ENCODE measurements at places on chromosomes 16 and 17.
A peak's percentile ranks its signal among the peaks of the same experiment; 100 is the strongest.

DNA sequence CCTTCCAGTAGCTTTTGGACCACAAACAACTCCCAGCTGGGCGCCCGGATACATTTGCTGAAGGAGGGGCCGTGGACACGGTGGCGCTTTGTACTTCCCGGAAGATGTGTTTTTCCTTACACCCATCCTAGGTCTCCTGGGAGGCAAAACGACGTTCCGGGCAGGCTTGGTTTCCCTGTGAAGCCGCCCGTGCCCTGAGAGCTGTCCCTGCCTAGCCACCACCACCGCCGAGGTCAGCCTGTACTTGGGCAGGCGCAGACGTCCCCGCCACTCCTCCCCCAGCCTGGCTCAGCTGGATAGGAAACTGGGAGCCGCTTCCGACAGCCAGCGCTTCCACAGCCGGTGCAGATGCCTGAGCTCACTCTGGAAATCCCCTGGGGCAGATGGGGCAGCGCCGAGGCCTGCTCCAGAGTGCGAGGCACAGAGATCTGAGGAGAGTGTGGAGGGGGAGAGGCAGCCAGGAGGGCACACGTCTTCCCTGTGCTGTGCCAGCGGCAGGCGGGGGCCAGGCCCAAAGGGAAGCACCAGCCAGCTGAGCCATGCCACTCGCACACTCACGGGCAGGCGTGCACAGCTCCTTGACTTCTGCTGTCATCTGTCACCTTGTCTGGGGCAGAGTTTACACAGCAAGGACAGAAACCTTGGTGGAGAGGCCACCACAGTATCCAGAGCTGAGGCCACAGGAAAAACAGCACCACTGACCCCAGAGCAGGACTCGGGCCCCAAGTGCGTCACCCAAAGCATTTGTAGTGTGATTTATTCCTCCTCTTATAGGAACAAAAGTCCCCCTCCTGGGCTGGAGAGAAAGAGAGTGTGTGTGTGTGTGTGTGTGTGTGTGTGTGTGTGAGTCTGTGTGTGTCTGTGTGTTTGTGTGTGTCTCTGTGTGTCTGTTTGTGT, 3.0 kb downstream of the RHBDF2 start:
- DNase-seq, result no peak

- DNase-seq, result peak; percentile 6
Measured at GRCh38 chr17:11986942-11987329, 10.3 kb downstream of the ZNF18 start.

- DNase-seq, result no peak
Measured at GRCh38 chr17:77558846-77559626, 399.5 kb upstream of the TNRC6C start.

GRCh38 chr16:81190667-81191066, 47.8 kb upstream of the BCO1 start:
- no peak for DNase-seq

DNA sequence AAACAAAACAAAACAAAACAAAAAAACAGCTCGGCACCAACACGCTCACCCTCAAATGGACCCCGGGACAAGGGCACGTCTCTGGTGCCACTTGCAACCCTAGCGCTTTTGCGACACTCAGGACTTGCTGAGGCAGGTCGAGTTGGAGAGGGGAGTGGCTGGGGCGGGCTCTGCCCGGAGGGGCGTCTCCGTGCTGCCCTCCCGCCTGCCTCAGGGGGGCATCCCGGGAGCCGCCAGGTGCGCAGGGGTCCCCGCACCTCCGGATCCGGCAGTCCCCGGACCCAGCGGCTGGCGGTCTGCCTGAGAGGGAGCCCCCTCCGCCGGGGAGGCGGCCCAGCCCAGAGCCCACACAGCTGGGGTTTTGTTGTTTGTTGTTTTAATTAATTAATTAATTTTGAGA, at the start of gene SLC52A1:
Gene SLC52A1 (minus strand): TSS at position 112 of the 400 bp plus-strand sequence. CDS start 820 bp downstream, outside the sequence.
- no peak for DNase-seq

- DNase-seq, result no peak
Measured at GRCh38 chr16:5042574-5043171, 8.9 kb upstream of the NAGPA start.

GRCh38 chr16:23836404-23837311, 875 bp downstream of the PRKCB start:
- peak; percentile 48 for DNase-seq

DNA sequence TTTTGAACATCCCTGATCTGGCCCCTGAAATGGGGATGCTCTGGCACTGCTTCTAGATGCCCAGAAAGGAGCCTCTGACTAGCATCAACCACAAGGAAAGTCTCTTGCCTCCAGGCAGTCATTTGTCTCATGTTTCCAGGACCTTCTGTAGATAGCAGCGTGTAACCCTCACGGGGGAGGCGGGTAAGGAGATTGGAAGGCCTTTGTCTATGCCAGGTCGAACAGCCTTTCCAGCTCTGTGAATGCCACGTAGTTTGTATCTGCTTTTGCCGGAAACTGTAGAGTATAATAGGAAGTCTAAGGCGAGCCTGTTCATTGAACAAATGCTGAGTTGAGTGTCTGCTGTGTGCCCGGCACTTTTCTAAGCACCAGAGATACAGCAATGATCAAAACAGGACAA, 43.9 kb upstream of the AQP8 start:
- DNase-seq, result no peak

DNA sequence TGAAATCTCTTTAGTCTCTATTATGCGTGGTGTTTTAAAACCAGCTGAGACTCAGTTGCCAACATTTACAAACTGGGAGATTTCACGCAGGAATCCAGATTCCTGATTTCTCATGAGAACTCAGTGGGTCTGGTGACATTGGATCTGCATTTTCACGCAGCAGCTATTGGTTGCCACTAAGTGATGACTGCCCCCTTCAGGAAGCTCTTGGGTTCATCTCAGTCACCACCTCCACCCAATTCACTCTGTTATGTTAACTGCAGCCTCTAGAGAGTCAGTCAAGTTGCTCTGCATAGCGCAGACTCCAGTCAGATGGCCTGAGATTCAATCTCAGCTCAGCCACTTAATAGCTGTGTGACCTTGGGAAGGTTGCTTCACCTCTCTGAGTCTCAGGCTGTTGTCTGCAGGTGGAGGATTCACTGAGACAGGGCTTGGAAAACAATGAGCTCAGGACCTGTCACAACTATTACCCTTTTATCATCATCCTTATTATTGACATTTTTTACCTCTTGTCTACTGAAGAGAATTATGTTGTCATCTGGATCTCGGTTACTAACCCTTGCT, 6.4 kb downstream of the SHISA9 start:
- peak; percentile 31 for DNase-seq

GRCh38 chr17:19725486-19725885, 9.1 kb upstream of the SLC47A2 start:
- DNase-seq, result no peak

DNA sequence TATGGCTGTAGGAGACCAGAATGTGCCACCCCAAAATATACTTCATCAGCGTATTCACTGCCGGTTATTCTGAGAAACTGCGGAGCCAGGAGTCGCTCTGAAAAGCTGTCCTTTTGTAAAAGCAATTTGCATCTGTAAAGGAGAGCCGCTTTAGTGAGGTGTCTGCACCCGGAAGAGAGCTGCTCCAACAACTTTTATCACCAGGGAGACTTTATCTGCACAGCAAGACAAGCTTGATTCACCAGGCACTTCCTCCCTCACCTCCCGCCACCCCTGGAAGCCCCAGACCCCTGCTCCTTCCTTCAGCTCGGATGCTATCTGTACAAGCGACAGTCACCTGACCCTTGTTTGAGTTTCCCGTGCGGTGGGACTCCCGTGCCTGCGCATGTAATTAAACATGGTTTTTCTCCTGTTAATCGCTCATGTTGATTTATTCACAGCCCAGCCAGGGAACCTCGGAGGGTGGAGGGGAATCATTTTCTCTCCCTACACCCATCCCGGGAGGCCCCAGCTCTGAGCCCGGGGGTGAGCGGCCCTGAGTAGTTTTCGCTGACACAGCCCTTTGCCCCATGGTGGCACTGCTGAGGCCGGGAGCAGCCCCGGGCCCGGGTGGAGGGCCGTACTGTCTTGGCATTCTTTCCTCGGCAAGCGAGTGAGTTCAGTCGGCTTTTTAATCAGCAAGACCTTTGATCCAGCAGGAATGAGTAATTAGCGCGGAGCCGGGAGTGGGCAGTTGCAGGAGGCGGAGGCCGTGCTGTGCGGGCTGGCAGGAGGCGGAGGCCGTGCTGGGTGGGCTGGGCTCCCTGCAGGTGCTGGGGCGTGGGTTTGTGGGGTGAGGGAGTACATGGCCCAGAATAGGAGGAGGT, 222.7 kb upstream of the CIBAR2 start:
- DNase-seq, result no peak

DNA sequence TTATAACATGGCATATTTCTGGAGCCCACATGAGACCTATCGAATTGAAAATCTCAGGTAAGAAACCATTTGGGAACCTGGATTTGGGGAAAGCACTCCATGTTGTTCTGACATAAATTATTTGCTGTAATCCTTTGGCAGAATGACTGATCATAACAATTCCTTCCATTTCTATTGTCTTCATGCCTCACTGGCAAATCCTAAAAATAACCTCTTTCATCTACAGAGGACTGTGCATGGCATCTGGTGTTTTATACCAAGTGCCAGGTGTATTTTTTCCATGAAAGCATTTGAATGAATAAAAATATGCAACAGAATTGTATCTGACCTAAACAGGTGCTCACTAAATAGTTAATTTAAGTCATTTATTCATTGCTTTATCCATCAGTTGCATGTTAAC, 33.7 kb upstream of the COQ7 start:
- DNase-seq, result no peak

DNA sequence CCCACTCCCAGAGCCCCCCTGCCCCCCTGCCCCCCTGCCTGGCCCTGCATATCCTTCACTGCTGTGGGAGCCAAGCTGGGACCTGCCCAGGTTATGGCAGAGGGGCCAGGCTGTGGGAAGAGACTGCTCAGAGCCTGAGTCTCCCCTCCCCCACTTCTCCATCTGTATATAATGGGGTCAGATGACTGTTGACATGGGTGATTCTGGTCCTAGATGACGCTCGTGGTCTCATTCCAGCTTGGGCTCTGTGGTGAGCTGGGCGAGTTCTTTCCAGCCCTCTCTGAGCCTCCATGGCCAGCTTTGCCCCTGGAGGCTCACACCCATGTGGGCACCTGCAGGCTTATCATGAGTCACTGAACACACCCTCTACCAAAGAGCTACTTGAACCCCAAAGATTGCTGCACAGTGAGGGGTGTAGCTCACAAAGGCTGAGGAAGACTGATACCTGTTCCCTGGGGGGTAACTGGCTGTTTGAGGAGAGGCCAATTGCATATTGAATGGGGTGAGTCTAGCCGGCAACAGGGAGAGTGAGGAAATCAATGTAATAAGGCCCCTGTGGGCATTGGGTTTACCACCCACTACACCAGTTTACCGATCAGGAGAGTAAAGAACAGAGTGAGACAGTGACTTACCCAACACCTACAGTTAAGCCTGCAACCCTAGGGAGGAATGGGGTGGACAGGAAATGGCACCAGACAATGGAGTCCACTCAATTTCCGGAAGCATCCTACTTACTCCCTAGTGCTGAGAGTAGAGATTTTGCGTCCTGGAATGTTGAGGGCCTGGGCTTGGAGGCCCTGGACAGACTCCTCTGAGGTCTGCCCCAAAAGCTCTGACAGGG, 4.2 kb upstream of the SREBF1 start:
- DNase-seq, result no peak

DNA sequence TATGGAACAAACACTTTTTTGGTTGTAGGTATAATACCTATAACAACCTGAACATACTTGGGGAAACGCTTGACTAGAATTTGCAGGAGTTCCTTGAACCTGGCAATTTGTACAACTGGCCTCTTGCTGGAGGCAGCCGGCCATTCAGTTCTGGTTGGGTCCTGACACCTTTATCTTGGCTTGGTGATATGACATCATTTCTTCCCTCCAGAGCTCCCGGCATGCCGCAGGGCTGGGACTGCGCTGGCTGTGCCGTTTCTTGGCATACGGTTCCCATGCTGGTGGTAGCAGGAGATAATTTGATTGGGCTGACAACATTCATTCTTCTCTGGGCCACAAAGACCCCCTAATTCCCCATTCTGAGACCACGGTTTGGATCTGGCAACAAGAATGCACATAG, 87.5 kb downstream of the ASIC2 start:
- DNase-seq, result no peak

- no peak for DNase-seq
Measured at GRCh38 chr16:13823501-13823900, 96.5 kb upstream of the ERCC4 start.

GRCh38 chr16:89446136-89446974, 44.0 kb downstream of the ANKRD11 start:
- no peak for DNase-seq
